ENCODE measurements at places on chromosomes 11 and 22.

GRCh38 chr11:1233351-1234053 is 10.6 kb downstream of the MUC5B start:
- no peak for DNase-seq

DNA sequence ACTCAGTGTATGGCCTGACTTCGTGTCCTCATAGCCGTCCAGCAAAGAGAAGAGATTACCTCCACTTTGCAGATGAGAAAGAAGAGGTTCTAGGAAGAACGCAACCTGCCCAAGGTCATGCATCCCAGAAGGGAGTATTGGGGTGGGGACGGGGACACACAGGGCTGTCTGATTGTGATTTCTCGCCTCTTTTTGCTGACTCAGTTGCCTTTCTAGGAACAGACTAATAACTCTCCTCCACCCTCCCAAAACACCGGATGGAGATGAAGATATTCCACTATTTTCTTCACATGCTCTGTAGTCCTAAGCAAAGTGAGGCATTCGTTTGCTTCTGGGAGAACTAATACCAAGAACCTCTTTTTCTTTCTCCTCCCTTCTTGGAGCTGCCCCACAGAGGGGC is 529.3 kb downstream of the MIAT start:
- no peak for DNase-seq

DNA sequence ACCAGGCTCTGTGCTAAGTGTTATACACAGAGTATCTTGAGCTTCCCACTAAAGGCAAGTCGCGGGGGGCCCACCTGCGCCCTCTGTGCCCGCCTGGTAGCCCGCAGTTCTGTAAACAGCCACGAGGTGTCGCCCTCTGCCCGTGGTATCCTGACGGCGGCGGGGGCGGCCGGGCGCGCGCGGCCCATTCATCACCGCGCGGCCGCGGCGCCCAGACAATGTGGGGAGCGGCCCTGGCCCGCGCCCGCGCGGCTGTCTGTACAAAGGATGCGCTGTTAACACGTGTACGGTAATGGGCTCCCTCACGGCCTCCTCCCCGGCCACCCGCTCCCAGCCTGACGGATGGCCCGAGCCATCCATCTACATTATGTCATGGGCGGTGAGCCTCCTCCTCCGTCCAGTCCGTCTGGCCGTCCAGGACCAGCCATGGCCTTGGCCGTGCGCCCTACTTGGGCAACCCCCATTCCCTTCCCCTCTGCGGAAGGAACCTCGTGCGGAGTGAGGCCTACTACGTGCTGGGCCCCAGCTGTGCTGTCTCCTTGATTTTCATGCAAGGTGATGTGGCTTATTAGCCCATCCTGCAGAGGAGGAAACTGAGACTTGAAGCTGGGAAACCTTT is 99.4 kb downstream of the MIAT start:
- DNase-seq, result peak; percentile 39

DNA sequence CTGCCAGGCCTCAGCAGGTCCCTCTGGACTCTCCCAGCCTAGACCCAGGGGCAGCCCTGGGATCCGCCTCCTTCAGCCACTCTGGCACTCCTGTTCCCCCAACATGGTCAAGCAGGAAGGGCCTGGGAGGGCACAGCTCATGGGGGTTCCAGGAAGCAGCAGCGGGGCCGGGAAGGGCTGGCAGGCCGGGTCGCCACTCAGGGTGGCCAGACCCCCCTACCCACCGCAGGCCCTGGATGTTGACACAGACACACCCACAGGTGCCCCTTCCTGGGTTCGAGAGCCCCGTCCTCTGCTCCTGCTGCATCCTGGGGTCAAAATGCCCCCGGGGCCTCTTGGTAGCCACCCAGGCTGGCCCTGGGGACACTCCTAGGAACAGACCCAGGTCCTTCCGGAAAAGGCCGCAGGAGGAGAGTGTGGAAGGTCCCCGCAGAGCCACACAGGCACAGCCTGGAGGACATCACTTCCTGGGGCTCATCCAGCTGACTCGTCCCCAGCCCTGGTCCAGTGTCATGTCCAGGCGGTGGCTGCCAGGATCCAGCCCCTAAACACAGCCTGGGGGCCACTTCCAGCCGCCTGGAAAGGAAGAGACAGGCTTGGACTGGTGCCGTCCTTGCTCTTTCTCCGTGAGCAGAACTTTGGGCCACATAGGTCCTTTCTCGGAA is 6.8 kb upstream of the PIM3 start:
- no peak for DNase-seq

DNA sequence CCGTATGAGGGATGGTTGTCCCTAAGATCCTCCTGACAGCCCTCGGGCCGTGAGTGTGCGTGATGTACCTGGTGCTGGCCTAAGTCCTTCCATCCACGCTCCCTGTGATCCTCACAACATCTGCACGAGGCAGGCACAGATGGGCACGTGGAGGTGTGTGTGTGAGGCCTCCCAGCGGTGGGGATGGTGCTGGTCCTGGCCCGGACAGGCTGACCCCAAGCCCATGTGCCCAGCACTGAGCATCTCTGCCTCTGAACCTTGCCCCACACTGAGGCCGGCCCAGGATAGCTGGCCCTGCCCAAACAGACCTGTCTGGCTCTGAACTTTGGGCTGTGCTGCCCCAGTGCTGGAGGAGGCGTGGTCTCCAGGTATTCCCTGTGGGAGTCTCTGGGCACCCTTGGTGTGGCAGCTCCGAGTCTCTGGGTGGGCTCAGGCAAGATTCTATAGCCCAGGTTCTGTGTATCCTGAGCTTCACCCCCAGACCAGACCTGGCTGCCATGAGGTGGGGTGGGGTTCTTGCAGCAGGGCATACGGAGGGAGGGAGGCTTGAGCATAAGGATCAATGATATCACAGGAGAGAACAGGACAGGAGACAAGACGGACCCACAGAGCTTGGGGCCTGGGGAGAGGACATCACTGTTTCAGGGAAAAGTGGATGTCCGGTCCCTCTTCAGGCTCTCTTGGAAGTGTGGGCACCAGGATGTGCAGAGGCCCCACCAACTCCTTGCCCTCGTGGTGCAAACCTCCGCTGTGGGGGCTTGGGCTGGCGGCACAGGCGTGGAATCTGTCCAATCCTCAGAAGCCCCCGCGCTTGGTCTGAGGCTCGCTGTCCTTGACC is 881.8 kb downstream of the BRD1 start:
- no peak for DNase-seq

GRCh38 chr11:72321381-72321996 is 77.5 kb upstream of the PHOX2A start:
- DNase-seq, result no peak

- no peak for DNase-seq
Measured at GRCh38 chr11:7570938-7571521, 57.2 kb downstream of the PPFIBP2 start.

DNA sequence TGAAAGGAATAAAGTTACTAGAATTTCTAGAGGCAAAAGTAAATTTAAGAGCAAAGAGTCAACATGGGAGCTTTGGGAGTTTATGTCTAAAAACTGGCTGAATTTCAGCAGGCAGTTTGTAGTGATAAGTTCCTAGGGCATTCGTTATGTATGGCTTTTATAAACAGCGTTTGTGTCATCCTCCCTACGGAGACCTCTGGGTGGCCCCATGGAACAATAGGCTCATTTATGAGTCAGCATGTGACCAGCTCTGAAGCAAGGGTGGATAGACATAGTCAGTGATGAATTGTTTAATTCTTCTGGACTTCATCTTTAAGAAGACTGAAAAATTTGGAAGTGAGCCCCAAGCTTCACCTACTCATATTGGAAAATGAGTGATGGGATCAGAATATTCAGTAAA is 37.1 kb downstream of the SVIP start:
- DNase-seq, result no peak

DNA sequence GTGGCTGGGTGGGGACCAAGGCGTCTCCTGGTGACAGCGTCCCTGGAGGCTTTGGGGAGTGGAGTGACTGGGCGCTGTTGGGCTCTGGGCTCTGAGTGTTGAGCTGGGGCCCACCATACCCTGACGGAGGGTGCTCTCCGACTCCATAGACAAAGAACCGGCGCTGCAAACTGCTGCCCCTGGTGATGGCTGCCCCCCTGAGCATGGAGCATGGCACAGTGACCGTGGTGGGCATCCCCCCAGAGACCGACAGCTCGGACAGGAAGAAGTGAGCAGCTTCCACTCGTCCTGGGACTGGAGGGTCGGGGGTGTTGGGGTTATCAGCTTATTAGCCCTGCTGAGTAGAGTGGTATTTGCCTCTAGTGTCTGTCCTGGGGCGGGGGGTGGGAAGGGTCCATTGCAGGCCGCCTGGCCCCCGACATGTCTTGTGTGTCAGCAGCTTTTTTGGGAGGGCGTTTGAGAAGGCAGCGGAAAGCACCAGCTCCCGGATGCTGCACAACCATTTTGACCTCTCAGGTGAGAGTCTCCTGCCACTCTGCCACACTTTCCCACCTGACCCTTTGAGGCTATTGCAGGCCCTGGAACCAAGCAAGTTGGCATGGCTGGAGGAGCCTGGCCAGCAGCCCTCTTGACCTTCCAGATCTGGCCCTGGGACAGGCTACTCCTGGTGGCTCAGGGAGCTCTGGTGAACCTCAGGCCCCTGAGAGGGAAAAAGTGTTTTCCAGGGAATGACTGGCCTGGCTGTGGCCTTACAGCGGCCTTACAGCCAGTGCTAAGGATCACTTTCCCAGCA is 7.6 kb downstream of the CLDN5 start:
- no peak for DNase-seq

GRCh38 chr11:17157761-17158160 is 50.0 kb downstream of the PIK3C2A start:
- DNase-seq, result no peak

DNA sequence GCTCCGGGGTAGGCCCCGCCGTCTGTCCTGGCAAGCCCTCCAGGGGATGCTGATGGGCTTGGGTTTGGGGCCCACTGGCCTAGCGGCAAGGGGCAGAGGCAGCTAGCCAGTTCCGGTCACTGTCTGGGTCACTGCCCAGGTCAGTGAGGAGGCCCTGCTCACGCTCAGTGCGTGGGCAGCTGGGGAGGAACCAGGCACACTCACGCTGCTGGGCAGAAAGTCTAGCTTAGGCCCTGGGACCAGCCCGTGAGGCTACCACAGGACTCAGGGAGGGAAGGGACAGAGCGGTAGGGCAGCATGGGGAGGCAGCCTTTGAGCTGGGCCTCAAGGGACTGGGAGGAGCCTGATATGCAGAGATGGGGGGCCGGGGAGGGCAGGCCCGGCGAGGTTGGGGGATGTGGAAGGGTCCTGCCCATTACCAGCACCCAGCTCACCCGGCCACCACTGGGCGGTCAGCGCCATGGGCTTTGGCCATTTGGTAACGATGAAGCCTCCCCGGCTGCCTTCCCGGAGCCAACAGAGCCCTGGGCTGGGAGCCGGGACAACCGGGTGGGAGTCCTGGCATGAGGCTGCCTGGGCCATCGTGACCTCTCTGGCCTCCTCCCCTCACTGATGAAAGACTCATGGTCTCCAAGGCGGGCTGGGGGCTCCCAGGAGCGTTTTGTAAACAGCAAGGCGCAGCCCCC is 14.2 kb downstream of the SHISAL1 start:
- DNase-seq, result no peak
